ENCODE measurements at places on chromosomes 12 and 14.

- ATAC-seq: no peak
These were observed 159.9 kb upstream of the HIF1A start for GRCh38 chr14:61535458-61535857.

DNA sequence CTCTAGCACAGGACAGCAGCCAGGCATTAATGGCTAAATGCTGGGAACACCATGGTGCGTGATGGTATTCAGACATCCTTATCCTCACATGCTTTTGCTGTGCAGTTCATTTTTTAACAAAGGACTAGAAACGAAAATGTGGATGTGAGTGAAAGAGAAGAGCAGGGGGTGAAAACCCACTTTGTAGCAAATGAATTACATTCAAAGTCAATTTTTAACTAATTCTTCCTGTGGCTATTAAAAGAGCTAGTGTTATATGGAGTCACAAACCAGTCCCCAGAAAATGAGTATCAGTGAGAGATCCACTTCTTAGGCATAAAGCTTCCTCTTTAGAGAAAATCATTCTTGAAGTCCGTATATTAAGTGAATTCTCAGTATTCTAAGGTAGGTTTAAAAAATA lies 592.0 kb upstream of the LMO3 start:
- ATAC-seq: no peak

- ATAC-seq: no peak
These were observed 56.5 kb upstream of the KCNH3 start for GRCh38 chr12:49482095-49483051.

- no peak for ATAC-seq
These were observed 179.7 kb downstream of the PDZRN4 start for GRCh38 chr12:41367726-41368405.

DNA sequence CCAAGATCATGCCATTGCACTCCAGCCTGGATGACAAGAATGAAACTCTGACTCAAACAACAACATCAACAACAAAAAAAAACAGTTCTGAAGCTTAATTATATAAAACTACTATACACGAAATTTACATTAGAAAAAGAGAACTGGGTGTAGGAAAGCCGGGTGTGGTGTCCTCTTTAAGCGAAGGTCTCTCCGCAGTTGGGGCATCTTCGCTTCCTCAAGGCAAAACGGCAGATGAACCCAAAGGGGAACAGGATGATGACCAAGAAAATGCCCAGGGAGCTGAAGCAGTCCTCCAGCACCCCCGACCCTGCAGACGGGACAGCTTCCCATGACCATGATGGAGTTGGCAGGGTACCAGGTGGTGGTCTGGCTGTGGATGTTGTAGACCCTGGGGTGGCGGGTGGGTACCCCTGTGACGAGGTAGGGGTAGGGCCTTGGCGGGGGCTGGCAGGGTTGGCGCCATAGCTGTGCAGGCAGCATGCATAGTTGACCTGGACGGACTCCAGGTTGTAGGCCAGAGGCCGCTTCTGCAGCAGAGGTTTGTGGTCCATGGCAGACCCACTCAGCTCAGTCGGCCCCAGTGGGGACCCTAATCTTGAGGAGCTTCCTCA lies 18.2 kb upstream of the BCAT1 start:
- no peak for ATAC-seq

- no peak for ATAC-seq
These were observed 794 bp downstream of the SLC22A17 start for GRCh38 chr14:23351681-23352505.

GRCh38 chr12:93624595-93625294 lies 52.3 kb downstream of the SOCS2 start:
- peak; percentile 94 for ATAC-seq

GRCh38 chr14:103881268-103882201 lies 34.2 kb upstream of the PPP1R13B start:
- ATAC-seq: peak; percentile 5

DNA sequence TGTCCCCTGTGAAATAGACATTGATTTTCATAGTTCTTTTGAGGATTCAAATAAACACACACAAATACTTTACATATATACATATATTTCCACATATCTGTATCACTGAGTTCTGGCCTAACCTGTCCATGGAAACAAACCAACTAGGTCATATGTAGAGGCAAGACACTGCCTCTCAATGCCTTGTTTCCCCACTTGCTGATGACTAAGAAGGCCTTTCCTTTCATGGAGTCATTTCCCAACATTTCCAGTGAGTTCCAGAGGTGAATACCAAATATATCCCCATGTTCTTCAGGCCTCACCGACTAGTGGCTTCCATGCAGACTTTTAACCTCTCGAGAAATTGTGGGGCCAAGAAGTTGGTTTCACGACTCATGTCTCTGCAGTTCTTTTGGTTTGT lies 120.8 kb downstream of the DNAI7 start:
- ATAC-seq: peak; percentile 83
